ENCODE measurements at places on chromosomes 11 and 22. TPM values are rescaled to one million over a fixed set of nuclear protein-coding genes. Genes with fewer than 3 reads are reported as not detected.

DNA sequence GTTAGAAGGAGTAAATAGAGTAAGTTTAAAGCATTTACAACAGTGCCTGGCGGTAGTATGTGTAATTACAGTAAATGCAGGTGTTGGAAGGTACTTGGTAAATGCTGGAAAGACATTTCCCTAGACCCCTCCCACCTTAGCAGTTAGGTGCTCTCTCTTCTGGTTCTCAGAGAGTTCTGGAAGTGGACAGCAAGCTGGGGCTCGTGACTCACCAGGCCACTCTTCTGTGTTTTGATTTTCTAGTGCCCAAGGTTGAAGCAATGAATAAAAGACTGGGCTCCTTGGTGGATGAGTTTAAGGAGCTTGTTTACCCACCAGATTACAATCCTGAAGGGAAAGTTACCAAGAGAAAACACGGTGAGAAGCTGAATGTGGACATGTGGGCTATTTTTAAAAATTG, 27.6 kb downstream of the SNU13 start:
- no peak for DNase-seq

GRCh38 chr11:127003260-127003981, 2.9 kb upstream of the KIRREL3 start:
- DNase-seq: no peak

DNA sequence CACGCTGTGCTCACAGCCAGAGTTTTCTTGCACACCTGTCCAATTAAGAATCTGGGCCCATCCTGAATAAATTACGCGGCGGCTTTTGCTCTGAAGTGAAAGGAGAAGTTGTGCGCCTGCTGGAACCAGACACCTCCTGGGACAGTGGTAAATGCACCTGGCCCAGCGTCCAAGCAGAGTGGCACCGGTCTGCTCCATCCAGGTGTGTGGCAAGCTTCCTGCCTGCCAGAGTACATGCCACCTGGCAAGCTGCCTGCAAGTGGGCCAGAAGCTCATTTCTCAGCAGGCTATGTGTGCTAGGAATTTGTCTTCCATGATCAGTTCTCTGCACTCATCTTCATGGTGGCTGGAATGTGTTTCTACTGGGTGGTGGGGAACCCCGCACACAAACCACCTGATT, 660.6 kb downstream of the ETS1 start:
- DNase-seq: no peak

GRCh38 chr11:107547961-107548360, 17.6 kb downstream of the ALKBH8 start:
- no peak for DNase-seq

- no peak for DNase-seq
These were observed 153.8 kb upstream of the E2F8 start for GRCh38 chr11:19394525-19395016.

The KMT5B gene
- 28.1 TPM for total RNA-seq

DNA sequence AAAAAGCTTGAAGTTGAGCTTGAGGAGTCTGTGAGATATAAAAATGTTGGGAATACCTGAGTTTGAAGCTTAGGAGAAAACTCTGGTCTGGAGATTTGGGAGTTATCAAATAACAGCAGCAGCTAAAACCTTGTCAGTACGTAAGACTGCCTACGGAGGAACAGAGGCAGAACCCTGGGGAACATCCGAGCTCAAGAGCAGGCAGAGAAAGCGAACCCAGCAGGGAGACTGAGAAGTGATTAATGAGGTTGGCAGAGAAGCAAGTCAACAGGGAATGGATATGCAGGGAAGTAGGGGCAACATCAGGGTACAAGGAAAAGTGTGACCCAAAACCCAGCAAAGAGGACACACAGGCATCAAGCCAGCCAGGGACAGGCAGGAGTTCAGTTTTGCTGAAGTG, 12.6 kb upstream of the MTFP1 start:
- no peak for DNase-seq
